Uterus (tissue), 4 donors: ENCODE measurements at places on chromosomes 4 and X.

DNA sequence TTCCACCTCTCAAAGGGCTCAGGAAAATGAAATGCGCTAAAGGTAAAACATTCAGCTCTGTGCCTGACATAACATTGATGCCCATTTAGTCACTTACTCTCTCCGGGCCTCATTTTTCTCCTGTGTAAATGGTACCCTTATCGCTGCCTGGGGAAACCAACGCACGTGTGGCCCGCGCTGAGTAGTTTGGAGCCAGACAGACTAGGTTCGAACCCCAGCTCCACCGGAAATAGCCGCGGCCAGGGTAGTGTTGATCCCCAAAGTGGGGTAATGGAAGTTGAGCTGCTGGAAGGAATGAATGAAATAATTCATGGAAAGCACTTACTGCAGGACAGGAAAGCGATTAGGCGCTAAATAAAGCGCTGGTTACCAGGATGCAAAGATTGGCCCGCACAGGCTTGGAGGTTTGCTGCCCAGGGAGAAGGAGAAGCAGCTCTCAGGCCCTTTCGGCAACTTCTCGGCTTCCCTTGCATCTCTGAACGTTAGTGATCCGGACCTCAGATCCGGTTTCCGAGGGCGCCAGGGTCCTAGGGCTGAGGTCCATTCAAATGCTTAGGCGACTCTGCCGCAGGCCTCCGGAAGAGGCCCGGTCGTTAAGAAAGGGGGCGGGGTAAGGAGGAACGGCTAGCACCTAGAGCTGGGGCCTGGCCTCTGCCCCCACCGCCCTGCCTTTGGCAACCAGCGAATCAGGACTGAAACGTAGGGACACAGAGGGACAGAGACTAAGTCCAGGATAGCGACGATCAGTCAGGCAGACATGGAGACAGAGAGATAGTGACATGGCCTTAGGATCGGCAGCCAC is 13.3 kb downstream of the NKX3-2 start:
- no peak for DNase-seq

DNA sequence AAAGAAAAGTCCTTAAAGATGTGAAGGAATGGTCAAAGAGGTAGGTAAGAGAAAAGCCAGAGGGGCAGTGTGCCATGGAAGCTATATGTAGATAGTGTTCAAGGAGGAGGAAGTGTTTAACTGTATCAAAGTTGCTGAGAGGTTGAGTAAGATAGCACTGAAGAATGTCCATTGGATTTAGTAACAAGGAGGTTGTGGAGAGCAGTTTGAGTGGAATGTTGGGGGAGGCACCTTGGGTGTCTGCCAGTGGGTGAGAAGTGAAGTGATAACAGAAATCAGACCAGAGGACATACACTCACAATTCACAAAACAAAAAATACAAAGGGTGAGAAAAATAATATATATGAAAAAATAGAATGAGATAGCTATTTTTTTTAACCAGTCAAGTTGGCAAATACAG is 121.3 kb upstream of the AMOT start:
- no peak for DNase-seq

- DNase-seq: no peak
Observed at GRCh38 chrX:120769576-120770341, 105.9 kb downstream of the CT47B1 start.

DNA sequence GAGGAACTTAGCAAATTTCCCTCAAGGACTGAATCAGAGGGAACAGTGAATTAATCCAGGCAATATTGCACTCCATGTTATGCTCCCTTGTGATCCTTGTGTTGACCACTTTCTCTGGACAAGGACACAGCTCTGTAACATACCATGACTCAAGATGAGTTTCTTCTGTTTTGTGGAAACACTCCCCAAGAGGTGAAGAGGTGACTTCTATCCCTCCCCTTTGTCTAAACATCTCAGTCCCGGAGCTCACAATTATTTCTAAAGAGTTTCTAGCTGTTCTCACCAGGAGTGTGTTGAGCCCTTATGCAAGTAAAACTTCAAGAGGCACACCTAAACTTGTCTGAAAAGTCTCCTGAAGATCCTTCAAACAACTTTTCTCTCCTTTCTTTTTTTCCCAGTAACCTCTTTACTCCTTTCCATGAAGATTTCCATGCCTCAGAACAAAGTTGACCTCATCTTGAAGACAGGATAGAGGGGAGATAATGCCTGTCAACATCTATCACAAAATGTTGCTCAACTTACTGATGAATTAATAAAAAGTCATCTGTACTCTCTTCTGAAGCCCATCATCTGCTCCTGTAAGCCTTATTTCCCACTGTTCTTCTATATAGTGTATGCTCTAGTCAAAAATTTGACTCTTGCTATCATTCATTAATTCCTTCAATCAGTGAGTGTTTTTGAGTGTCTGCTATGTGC is 429.1 kb downstream of the SPRY1 start:
- DNase-seq: no peak

- DNase-seq: peak; percentile 72
Observed at GRCh38 chrX:9494771-9495170, 29.9 kb downstream of the TBL1X start.

DNA sequence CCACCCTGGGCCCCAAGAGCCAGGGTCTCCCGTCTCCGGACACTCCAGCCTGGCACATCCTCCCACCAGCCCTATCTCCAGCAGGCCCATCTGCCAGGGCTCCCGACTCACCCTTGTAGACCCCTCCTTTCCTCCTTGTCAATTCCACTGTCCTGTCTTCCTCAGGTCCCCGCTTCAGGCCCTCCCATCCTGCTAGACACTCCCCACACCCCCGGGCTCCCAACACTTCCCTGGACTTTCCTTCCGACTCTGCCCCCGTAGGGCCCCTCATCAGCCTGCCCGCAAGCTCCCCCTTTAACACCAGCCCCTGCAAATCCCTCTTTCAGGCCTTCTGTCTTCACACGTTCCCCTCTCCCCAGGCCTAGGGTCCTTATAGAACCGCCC is 1.1 kb downstream of the PRAF2 start:
- no peak for DNase-seq

GRCh38 chrX:24125028-24125612 is 24.4 kb upstream of the ZFX start:
- no peak for DNase-seq
